ENCODE measurements at places on chromosomes 11 and 22. TPM values are rescaled to one million over a fixed set of nuclear protein-coding genes. Genes with fewer than 3 reads are reported as not detected.
A peak's percentile ranks its signal among the peaks of the same experiment; 100 is the strongest.

DNA sequence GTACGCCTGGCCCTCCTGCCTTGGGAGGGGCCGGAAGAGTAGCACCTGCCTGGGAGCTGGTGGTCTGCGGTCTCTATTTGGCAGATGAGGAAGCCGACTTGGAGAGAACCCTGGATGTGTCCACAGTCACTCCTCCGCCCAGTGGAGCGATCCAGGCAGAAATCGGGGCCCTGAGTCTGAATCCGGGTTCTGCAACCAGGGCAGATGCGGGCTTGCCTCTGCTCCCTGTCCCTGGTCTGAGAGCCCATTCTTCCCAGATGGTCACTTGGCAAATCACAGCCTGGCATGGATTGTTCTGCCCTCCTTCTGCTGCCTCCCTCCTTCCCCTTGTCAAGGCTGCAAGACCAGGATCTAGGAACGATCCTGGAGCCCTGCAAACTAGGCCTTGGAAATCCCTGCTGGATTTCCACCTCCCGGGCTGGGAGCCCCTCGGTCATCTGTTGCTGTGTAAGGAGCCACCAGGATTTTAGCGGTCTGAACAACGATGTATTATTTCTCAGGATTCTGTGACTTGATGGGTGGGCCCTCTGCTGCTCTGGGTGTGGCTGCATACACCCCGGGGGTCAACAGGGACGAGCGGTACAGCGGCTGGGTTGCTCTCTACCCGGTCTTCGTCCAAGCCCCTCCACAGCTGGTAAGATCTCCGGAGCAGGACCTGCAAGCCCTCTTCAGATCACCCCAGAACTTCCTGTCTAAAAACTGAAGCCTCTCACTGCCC, 2.0 kb upstream of the ASCL2 start:
- peaks cover 81% of the 10 kb centered on the region for H3K27me3 ChIP-seq
- H3K36me3 ChIP-seq = no peaks in the 10 kb centered on the region
- no peak overlapping the region for H3K4me3 ChIP-seq
- no peak for DNase-seq

OR52E6 gene
- total RNA-seq = not detected

- no peak overlapping the region for H3K27ac ChIP-seq
- no peak for DNase-seq
- peaks cover 28% of the 10 kb centered on the region for H3K4me1 ChIP-seq
- H3K4me3 ChIP-seq = no peak overlapping the region
Measured at GRCh38 chr11:45556851-45557707, 108.3 kb downstream of the CHST1 start.

DNA sequence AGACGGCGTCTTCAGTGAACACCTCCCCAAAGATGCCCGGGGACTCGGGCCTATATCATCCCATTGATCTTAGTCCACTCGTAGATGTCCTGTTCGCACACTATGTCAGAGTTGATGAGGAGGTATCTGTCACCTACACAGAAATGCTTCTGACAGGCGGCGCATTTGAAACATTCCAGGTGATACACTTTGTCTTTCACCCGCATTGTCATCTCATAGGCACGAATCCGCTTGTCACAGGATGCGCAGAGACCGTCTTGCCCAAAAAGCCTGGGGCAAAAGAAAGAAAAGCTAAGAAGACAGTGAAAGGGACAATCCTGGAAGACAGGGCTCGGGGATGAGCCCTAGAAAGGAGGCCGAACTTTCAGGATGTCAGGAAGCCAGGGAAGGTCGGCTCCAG, 32.6 kb downstream of the LMO2 start:
- H3K4me3 ChIP-seq = no peak overlapping the region
- no peak overlapping the region for H3K27ac ChIP-seq
- peaks cover 10% of the 10 kb centered on the region for H3K27me3 ChIP-seq
- DNase-seq = no peak
- H3K36me3 ChIP-seq = no peaks in the 10 kb centered on the region

KCNJ1 gene
- total RNA-seq = not detected

DNA sequence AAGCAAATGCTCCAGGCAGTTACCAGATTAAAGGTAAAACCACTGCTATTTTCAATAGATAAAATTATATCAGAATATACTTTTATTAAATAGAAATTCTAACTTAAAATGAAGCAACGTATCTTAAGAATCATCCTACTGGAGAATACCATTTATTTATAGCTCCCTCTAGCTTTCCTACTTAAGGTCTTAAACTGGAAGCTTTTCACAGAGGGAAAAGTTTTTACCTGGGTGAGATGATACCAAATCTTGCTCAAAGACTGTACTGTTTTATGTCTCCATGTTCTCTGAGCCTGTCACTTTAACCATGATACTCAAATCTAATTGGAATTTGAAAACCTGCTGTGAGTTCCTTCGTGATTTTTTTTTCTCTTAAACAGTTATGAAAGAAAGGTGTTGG, 291.8 kb downstream of the AASDHPPT start:
- no peaks in the 10 kb centered on the region for H3K27me3 ChIP-seq
- H3K4me1 ChIP-seq = no peaks in the 10 kb centered on the region
- H3K27ac ChIP-seq = no peak overlapping the region
- H3K36me3 ChIP-seq = no peaks in the 10 kb centered on the region
- H3K4me3 ChIP-seq = no peak overlapping the region

DNA sequence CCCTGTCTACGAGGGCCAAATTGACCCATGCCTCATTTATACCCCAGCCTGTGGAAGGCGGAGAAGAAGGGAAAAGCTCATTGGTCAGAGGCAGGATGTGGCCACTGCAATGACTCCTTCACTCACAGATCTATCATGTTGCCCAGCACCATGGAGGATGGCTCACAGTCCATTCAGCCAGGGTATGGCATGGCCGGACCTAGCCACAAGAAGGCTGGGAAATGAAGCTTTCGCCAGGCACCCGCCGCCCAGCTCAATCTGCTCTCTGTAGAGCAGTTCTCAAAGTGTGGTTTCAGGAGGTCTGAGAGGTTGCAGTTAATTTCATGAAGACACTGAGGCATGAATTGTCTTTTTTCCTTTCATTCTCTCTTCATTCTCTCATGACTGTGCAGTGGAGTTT, 40.6 kb upstream of the LINC01488 start:
- no peak overlapping the region for H3K27ac ChIP-seq
- DNase-seq = no peak
- no peaks in the 10 kb centered on the region for H3K36me3 ChIP-seq

- H3K4me1 ChIP-seq = peaks cover 80% of the 10 kb centered on the region
- H3K36me3 ChIP-seq = no peaks in the 10 kb centered on the region
- no peaks in the 10 kb centered on the region for H3K27me3 ChIP-seq
- H3K4me3 ChIP-seq = no peak overlapping the region
- peak; percentile 45 for DNase-seq
Measured at GRCh38 chr22:28029201-28029948, 110.3 kb upstream of the PITPNB start.

SCGB1A1 gene
- not detected for total RNA-seq

DNA sequence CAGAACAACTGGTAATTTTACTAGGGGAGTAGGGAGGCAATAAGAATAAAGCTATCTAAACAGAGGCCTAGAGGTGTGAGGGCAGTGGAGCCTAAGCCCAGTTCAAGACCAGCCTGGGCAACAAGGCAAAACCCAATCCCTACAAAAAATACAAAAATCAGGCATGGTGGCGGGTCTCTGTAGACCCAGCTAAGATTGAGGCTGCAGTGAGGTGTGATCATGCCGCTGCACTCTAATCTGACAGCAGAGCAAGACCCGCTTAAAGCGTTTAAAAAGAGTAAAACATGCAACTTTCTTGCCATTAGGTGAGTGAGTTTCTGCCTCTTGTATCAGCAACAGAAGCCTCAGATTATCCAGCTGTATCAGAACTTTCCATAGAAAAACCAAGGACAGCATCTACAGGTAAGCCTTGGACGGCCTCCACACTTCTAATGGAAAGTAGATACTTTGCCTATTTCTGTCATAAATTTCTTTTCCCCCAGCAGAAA, 12.1 kb downstream of the TAF1D start:
- no peaks in the 10 kb centered on the region for H3K4me1 ChIP-seq
- no peak for DNase-seq
- no peaks in the 10 kb centered on the region for H3K27me3 ChIP-seq
- peaks cover 97% of the 10 kb centered on the region for H3K36me3 ChIP-seq
- H3K4me3 ChIP-seq = no peak overlapping the region

NNMT gene
- 32.6 TPM for total RNA-seq

BCL2L13 gene
- 111 TPM for total RNA-seq

GRCh38 chr11:21896216-21896615, 296.7 kb upstream of the ANO5 start:
- no peak overlapping the region for H3K4me3 ChIP-seq
- no peaks in the 10 kb centered on the region for H3K27me3 ChIP-seq
- H3K36me3 ChIP-seq = no peaks in the 10 kb centered on the region
- no peak overlapping the region for H3K27ac ChIP-seq
- no peak for DNase-seq

DNA sequence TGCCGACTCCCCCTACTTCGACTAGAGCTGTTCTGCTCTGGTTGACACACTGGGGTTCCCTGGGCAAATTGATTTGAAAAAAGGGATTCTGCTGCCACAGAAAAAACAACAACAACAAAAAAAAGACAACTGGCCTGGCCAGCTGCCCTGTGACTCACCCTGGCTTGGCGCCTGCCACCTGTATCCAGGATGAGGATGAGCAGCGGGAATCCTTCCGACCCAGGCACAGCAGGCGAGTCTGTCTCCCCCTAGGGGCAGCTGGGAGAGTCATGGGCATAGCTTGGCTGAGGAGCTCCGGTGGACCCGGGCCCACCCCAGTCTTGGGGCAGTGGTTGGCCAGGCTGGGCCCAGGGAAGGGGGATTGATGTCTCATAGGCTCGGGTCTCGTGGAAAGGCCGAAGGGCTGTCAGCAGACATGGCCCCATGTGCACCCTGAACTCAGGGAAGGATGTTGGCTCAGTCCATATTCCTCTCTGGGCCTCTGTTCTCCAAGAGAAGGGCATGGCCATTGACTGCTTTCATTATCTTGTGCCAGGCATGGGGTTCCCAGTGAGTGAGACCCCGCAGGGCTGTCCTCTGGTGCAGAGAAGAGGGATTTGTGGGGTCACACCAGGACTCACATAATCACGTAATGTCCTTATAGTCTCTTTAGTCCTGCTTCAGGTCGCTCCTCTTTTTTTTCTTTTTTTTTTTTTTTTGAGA, 10.4 kb upstream of the SUN2 start:
- H3K4me3 ChIP-seq = no peak overlapping the region
- no peak overlapping the region for H3K27ac ChIP-seq
- DNase-seq = peak; percentile 38
- H3K27me3 ChIP-seq = peaks cover 9% of the 10 kb centered on the region
- peaks cover 3% of the 10 kb centered on the region for H3K4me1 ChIP-seq
- no peaks in the 10 kb centered on the region for H3K36me3 ChIP-seq

VPS26B gene
- total RNA-seq = 37.6 TPM

LARGE1 gene
- 117 TPM for total RNA-seq

DNA sequence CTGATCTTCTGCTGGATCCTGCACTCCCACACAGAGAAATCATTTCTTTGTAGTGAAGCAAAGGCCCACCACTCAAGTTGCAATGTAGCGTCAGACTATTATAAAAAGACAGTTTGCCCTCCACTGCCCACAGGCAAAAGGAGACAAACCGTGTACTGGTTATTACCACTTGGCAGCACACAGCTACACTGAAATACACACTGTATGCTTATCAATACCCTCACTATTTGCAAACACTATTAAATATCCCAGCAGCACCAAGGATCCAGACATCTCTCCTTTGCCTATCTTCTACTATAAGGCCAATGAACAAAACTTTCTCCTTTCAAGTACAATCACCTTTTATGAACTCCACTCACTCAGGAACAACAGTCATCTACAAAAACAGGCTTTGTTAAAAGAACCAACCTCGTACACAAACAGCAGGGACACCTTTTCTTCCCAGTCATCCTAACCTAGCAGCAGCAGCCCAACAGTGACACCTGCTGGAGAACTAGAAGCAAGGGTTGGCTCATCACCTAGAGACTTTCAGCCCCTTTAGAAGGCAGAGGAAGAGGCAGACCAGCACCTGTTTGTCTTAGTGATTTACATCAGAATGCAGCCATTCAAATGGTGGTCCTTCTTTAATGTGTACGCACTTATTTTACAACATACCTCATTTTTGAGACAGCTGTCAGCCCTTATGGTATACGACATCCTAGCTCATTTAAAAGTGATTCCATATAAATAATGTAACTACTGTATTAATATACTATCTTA, 56.1 kb downstream of the AMBRA1 start:
- peaks cover 61% of the 10 kb centered on the region for H3K4me1 ChIP-seq
- peak; percentile 40 for DNase-seq
- H3K4me3 ChIP-seq = no peak overlapping the region
- peaks cover 21% of the 10 kb centered on the region for H3K36me3 ChIP-seq

GRCh38 chr11:71342116-71342515, 89.7 kb upstream of the SHANK2 start:
- H3K4me1 ChIP-seq = no peaks in the 10 kb centered on the region
- H3K27ac ChIP-seq = no peak overlapping the region
- peaks cover 94% of the 10 kb centered on the region for H3K27me3 ChIP-seq
- DNase-seq = no peak

GRCh38 chr22:19904935-19905334, 36.6 kb upstream of the COMT start:
- H3K27ac ChIP-seq = no peak overlapping the region
- H3K4me1 ChIP-seq = no peaks in the 10 kb centered on the region
- H3K27me3 ChIP-seq = no peaks in the 10 kb centered on the region
- peaks cover 25% of the 10 kb centered on the region for H3K36me3 ChIP-seq
- no peak overlapping the region for H3K4me3 ChIP-seq

DNA sequence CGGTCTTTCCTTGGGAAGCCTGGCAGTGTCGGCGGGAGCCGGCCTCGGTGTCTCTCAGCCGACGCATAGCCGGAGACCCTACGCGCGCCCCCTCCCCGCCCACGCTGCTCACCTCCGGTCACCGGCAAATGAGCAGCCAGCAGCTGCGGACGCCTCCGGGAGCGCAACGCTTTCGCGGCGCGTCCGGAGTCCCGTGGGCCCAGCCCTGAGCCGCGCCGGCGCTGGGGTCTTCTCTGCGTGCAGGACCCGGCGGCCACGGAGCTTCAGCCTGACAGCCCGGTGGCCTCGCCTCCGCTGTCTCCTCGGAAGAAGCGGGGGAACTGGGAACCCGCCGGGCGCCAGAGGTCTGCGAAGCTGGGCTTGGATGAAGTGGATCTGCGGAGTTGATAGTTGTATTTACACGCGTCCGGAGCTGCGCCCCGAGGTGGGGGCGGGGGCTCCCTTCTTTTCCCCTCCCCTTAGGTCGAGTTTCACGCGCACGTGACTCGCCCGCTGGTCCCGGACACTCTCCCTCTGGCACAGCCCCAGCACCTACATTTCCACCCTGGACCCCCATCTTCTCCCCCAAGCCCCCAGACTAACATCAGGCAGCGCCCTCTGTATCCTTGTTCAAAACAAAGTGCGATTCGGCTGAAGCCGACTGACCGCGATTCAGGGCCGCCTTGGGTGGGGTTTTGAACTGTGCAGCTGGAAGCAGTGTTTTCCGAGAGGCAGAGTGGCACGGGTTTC, at the start of gene SLC43A1:
Gene SLC43A1 (minus strand): TSS at position 371 of the 729 bp plus-strand sequence. CDS start 1,591 bp downstream, outside the sequence.
- peak within 1 kb of the TSS; percentile 80 for H3K4me3 ChIP-seq
- H3K4me1 ChIP-seq = peaks cover 31% of the 10 kb centered on the region
- DNase-seq = peak; percentile 71
- H3K27ac ChIP-seq = peak within 1 kb of the TSS; percentile 79
- H3K36me3 ChIP-seq = no peaks in the 10 kb centered on the region
- no peaks in the 10 kb centered on the region for H3K27me3 ChIP-seq

DNA sequence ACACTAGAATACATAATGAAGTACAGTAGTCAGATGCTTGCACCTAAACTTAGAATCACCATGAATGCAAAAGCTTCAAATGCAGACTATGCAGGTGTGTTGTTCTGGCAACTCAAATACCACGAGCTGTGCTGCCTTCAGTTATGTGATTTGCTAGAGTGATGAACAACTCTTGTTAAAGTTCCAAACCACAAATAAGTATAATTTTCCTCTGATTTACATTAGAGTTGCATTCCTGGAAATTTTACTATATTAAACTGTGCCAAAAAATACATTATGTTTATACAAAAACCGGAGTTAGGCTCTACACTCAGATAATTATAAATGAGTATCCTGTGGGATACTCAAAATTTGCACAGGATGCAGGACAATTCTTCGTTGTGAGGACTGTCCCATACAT, 3.0 kb downstream of the TMEM218 start:
- H3K27ac ChIP-seq = no peak overlapping the region
- no peak for DNase-seq
- no peaks in the 10 kb centered on the region for H3K27me3 ChIP-seq
- no peaks in the 10 kb centered on the region for H3K36me3 ChIP-seq
